ENCODE measurements at places on chromosomes 12 and 14.
A peak's percentile ranks its signal among the peaks of the same experiment; 100 is the strongest.

DNA sequence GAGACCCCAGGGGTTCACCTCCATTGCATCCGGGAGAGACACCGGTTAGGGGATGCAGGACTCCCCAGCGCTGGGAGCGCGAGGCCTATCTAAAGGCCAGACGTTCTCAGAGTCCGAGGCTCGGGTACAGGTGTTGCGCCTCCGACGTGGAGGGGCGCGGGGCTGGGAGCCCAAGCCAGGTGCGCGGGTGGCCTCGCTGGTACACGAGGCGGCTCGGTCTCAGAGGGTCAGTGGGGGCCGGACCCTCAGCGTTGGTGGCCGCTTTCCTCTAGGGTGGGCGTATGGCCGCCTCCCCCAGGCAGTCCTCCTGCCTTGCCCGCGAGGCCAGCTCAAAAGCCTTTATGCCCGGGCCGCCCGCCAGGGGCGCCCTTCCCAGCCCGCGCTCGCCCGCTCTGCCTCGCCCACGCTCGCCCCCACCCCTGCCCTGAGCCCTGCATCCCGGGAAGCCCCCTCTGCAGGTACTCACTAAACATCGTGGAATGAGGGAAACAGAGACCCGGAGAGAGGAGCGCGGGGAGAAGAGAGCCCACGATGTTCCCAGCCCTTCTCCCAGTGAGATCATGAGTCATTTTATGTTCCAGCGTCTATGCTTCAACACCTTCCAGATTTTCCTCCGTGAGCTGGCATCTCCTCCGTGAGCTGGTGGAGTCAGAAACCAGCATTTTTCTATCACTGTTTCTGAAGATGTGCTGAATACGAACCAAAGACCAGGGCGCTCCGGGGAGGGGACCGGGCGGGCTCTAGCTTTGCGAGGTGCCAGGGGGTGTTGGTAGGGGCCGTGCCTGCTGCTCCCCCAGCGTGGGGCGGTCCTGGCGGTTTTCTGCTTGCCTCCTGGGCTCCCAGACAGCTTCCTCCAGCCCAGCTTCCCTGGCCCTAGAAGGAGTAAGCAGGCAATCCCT lies 73.8 kb downstream of the DIO3 start:
- no peak for DNase-seq

- DNase-seq: no peak
Measured at GRCh38 chr12:115957686-115958290, 319.7 kb downstream of the MED13L start.

GRCh38 chr12:97038834-97039233 lies 131.8 kb downstream of the NEDD1 start:
- no peak for DNase-seq

DNA sequence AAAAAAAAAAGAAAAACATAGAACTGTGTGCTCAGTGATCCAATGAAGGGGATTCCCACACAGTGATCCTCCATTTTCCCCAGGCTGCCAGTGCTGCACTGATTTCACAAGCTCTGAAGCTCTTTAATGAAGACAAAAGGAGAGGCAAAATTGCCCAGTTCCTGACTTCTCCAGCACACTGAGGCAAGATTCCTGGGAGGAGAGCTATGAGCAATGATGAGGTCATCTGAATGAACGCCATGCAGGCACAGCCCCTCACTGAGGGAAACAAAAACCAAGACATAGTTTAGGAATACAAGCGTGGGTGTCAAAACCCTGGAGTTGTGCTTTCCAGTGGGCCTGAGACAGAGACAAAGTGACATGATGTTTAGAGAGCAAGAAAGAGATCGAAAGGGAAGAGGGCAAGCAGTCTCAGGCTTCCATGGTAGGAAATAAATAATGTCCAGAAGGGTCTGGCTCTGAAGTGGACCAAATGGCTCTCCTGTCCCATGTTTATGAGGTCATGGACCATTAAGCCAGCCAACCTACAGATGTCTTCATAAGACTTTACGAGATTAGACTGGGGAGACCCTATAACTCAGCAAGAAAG lies 40.9 kb upstream of the SMUG1 start:
- no peak for DNase-seq

GRCh38 chr14:71471634-71472355 lies 460.4 kb upstream of the RGS6 start:
- DNase-seq: no peak

GRCh38 chr12:118055144-118055557 lies 5.8 kb downstream of the WSB2 start:
- peak; percentile 51 for DNase-seq

- DNase-seq: no peak
Measured at GRCh38 chr14:52551696-52552062, 626 bp downstream of the TXNDC16 start.
